Right kidney (tissue), 9 donors: ENCODE measurements at places on chromosomes 6 and 20.

- no peak for DNase-seq
Measured at GRCh38 chr6:33215271-33216116, 7.2 kb downstream of the RING1 start.

- no peak for DNase-seq
Measured at GRCh38 chr6:108002365-108003221, 44.6 kb upstream of the SEC63 start.

- no peak for DNase-seq
Measured at GRCh38 chr6:107942142-107942541, 15.9 kb downstream of the SEC63 start.

DNA sequence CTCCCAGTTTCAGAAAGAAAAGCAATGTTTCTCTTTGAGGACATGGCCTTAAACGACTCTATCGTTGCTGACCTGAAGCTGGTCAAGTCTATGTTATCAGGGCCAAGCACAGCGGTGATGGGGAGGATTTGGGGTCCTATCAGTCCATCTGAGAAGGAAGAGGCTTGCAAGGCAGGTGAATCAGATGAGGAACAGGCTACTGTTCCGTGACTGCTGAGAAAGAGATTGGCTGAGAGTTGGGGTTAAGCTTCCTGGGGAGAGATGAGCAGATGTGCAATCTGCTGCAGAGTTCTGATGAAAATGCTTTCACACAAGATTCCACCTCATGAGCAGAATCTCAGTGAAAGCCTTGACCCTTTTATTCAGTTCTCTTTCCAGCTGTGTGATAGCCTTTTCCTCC is 168.3 kb upstream of the STMND1 start:
- no peak for DNase-seq
